ENCODE measurements at places on chromosomes 11 and 22.
A peak's percentile ranks its signal among the peaks of the same experiment; 100 is the strongest.

DNA sequence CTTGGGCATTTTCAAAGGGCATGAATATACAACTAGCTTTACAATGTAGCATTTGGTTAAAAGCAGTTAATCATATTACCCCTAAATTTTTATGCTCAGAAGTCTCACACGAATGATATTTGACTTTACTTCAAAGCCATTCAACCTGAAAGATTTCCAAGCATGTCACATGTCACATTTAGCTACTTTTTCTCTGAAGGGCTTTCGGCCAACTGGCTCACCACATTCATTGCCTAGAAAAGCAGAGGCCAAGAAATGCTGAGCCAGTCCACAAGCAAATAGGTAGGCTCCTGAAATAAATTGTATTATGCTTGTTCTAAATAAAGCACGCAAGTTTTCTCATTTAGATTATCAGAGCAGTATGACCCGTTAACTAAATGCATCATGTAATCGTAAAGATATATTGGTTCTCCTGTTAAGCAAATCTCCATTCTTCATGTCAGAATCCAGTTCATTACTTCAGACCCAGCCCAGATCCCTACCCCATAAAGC lies 30.6 kb downstream of the PAX6 start:
- no peak for DNase-seq

DNA sequence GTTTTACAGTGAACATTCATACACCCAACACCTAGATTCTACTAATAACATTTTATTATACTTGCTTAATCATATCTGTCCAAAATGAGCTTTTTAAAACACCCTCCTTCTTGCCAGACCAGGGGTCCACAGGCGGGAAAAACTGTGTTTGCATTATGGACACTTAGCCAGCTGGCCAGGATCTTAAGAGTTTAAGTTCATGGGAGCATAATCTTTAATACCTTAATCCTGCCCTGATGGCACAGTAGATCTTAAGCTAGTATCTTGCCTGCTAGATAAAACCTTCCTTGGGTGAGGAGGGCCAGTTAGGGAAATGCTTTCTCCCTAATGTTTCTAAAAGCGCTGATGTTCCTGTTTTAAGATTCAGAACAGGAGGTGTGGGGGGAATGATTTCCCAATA lies 13.1 kb upstream of the CCDC134 start:
- no peak for DNase-seq

DNA sequence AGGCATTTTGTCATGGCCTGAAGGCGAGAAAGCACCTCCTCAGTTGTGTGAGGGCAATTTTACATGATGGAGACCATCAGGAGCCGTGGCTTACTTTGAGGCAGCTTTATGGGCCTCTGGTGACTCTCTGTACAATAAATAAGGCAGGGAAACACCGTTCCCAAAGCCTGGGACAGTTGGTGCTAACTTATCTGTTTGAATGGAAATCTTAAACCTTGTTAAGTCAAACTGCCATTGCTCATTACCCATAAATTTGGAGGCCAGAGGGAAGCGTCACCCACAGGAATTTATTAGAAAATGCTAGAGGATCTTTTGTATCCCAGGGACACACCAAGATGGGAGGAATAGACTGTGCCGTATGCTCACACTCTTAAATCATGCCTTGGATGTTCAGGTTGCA lies 1156.9 kb downstream of the BRD1 start:
- no peak for DNase-seq

DNA sequence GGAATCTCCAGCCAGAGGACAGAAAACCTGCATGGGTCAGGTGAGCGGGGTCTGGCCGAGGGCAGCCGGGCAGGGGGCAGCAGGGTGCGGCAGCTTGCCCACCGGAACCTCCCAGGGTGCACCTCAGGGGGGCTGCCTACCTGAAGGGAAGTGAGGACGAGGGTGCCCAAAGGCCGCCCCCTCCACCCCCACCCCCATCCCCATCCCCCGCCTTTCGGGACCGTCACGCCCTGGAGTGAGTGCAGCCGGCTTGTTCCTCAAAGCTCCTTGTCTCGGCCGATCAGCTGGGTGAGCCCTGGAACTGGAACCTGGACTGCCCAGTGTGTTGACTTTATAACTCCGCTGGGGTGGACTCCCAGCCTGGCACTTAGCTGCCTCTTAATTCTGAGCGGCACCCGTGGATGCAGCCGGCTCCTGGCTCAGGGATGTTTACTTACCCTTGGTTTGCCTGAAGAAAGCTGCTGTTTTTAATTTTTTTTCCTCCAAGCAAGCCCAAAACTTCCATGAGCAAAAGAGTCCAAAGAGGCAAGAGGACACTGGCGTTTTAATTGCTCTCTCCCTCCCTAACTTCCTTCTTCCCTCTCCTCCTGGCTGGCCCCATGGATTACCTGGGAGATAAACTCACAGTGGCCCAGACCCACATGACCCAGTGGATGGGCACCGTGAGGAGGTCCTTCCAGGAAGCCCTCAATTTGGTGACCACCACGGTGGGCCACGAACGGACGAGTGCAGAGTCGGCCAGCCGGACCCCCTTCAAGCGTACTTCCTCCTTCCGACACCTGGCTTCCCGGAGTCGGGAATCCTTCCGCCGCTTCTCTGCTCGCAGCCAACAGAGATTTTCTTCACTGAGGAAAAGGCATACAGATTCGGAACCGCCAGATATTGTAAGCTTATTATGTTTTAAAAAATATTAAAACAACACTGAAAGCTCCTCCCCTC lies 87.8 kb upstream of the CRYBB3 start:
- DNase-seq = no peak

DNA sequence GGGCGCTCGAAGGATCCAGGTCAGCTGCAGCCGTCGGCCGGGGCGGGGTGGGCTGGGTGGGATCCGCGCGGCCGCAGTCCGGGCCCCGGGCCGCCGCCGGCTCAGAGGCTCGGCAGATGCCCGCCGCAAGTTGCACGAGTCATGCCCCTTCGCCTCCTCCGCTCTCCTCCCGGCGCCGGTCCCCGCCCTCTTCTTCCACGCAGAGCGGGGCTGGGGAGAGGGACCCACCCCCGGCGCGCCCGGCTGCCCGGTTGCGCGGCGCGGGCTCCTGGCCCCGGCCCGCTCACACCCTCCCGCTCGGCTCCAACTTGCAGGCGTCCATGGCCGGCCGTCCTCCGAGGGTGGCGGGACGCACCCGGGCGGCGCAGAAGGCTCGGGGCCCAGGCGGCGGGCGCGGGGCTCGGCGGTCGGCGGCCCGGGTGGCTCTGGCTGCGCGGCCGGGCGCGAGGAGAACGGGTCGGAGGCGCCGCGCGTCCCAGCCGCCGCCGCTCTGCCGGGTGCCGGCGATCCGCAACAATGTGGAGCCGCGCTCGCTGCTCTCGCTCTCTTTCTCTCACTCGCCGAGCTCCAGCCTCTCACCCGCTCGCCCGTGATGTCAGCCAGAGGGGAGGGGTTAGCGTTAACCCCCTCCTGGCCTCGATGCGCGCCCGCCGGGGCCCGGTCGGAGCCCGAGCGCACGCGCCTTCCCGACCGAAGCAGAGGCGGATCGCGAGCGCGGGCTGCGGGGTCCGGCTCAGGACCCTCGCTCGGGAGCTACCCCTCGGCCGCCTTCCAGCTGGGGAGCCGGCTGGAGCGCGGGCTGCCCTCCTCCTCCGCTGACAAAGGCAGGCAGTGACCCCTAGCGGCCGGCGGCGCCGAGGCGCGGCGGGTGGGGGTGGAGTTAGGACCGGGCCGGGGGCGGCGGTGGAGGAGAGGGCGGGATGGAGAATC lies at the start of gene NECTIN1:
TSS of gene NECTIN1 (minus strand) at position 550 of the 930 bp plus-strand sequence. CDS start 647 bp downstream, outside the sequence.
- peak; percentile 70 for DNase-seq

DNA sequence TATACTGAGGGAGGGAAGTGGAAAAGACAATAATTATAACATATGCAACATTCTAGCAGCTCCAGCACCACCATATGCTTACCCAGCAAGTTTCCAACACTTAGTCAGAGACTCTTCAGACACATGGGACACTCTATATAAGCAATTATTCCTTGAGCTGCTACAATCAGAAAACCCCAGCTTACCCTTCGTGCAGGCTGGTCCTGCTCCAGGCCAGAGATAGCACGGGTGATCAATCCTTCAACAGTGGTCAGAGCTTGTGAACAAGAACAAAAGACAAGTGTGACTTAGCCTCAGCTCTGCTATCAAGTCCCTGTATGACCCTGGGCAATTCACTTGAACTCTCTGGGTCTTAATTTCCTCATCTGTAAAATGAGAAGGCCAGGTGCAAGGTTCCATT lies 1.5 kb downstream of the ZPR1 start:
- DNase-seq = no peak

DNA sequence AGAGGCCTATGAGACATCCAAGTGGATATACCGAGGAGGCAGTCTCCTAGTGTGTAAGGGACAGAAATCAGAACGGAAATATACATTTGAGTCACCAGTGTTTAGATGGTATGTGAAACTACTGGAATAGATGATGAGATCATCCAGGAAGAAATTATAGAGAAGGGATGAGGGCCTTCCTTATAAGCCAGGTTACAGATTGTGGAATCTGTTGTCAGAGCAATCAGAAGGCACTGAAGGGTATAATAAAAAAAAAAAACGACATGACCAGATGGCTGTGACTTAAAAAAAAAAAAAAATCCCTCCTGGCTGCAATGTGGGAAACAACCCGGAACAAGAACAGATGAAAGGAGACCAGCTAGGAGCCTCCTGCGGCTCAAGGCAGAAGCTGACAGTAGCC lies 2.7 kb downstream of the MAJIN start:
- DNase-seq = no peak

DNA sequence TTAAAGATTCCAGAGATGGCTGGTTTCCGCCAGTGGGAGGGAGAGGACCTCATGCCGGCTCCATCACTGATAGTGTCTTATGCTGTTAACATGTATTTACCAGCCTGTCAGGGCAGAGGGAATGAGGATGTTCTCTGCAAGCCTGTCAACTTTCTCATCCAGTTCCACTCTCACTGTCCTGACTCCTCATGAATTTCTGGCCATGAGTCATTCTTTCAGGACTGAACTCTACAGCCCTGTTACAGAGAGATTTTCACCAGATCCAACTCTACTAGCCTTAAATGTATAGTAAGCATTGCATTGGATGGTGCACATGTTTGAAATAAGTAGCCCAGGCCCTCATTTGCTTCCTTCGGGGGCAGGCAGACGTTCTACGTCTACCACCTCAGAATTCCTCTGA lies 387.7 kb downstream of the TMEM135 start:
- no peak for DNase-seq

DNA sequence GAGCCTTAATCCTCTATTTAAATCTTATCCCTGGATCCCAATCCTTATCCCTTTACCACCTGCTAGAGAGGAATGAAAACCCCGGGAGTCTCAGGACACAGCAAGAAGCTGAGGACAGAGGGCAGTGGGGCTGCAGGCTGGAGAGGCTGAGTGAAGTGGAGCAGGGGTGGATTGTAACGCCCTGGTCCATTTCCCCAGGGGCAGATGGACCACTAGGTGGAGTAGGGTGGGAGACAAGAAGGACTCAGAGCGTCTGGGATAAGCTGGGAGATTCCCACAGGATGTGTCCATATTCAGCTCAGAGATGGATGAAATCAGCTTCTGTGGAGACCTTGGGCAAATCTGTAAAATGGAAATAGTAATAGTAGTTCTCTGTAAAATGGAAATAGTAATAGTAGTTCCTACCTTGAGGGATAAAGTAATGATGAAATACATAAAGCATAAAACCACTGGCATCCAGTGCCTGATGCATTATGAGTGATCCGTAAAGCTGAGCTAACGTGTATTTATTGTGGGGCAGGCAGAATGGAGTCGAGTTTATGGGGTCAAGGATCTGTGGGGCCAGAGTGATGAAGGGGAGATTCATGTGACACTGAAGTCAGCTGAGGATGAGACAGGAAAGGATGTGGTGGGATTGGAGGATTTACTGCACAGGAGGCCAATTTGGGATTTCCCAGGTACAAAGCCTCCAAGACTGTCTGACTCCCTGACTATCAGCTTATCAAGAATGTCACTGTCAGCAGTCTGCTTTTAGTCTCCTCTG lies 1.9 kb upstream of the ROBO4 start:
- no peak for DNase-seq

- no peak for DNase-seq
These were observed 56.9 kb downstream of the ME3 start for GRCh38 chr11:86615487-86615886.

DNA sequence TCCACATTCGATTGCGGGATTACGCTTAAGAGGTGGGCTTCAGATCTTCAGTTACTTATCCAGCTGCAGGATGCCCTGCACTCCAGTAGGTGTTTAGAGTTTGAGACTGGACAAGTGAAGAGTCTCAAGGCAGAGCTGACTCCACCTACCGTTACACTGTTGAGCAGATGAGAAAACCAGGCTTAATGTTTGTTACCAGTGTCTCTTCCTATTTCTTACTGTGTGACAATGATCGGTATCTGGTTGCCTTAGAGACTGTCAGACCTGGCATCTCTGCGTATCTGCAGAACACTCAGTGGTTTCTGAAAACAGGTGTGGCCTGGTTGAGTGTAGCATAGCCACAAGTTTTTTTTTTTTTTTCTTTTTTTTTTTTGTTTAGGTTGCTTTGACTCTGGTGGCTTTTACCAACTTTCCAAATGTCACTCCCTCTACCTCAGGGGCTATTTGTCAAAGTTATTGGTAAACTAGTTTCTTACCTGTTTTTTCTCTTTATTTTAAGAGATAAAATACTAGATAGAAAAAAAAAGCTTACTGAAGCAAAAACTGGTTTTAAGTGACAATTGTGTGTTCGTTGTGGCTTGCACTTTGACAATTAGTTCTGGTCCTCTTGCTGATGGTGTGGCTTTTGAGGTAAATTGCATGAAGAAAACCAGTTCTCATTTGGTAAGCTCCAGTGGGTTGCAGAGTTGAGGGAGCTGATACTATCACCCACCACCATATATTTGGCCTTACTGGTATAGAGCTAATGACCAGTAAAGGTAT lies 284.8 kb downstream of the ETS1 start:
- no peak for DNase-seq
